ENCODE measurements at places on chromosomes 6 and 20.
A peak's percentile ranks its signal among the peaks of the same experiment; 100 is the strongest.

DNA sequence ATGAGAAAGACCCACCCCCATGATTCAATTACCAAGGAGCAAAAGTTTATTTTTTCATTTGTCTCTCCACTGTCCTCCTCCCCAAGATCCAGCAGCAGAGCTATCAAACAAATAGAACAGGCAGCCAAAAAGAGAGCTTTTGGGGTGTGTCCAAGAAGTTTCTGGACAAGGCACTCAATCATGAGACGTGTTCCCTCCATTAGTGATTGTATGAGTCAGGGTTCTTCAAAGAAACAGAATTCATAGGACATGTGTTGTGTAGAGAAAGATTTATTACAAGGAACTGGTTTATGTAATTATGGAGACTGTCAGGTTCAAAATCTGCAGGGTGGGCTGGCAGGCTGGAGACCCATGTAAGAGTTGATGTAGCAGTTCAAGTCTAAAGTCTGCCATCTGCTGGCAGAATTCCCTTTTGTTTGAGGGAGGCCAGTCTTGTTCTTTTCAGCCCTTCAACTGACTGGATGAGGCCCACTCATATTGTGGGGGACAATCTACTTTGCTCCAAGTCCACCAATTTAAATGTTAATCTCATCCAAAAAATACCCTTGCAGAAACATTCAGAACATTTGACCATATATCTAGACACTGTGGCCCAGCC, 248.1 kb upstream of the OPRM1 start:
- no peak for DNase-seq

DNA sequence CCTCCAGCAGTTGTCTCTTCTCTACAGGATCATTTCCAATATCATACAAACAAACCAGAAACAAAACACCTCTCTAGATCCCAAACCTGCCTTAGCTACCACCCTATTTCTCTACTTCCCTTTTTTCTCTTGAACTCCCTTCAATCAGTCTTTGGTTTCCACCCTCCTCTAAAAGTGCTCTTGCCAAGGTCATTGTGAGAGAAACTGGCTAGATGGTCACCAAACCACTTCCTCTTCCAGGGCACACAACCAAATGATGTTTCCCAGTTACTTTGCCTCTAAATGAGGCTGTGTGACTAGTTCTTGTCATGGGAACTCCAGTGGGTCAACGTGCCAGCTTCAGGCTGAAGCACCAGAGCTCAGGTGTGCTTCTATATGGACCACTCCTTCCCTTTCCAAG, 85.8 kb upstream of the ARMC2 start:
- no peak for DNase-seq

GRCh38 chr6:116561377-116562018, 7.9 kb downstream of the CALHM4 start:
- DNase-seq = peak; percentile 67

GRCh38 chr6:15509335-15509933, 153.4 kb downstream of the DTNBP1 start:
- no peak for DNase-seq

DNA sequence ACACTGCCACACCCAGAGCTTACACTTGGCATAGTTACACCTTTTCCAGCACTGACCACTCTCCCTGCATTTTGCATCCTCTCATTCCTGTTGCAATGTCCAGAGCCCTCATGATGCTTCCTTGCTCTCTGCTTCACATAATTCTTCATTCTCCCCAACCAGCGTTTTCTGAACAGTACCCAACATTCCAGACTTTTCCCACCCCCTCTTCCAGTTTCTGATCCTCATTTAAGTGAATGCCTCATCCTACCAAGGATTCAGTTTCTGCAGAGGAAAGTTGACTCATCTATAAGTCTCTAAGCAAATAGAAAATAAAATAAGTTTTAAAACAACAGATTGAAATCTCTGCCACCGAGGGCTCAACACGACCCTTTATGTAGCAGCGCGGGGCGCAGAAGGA, 321.3 kb upstream of the TCF21 start:
- DNase-seq = no peak

DNA sequence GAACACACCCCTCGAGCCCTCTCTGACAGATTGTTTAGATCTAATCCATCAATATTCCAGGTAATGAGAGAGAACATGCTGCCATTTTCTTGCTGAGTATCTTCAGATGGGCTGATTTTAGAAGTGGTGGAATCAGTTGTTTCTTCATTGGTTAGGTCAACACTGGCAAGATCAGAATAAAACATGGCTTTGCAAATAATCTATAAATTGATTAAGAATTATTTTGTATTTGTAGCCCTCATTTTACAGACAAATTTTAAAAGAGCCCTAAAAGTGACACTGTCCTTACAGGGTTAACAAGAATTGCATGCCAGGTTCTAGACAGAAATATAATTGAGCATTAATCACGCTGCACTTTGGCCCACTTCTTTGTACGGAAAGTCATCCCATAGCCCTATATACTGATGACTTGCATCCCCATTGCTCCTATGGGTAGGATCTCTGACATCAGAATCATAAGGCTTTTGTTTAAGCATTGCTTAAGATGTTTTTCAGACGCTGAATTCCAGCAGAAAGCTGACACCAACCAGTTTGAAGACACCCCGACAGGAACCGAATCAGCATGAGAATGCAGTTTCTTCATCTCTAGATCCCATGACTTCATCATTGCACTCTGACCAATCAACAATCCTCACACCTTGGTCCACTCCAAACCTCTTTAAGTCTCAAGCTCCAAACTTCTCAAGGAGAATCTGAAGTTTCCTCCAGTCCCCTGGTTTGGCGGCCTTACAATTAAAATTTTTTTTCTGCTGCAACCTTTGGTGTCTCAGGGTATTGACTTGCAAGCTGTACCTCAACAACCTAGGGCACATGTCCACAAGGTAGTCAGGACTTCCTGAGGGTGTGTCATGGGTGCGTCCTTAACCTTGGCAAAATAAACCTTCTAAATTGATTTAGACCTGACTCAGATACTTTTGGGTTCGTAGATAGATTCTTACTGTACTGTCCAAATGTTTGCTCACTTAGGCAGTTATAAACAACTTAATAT, 7.8 kb downstream of the TDP2 start:
- DNase-seq = peak; percentile 23

GRCh38 chr6:41932378-41932777, 9.2 kb downstream of the CCND3 start:
- no peak for DNase-seq

DNA sequence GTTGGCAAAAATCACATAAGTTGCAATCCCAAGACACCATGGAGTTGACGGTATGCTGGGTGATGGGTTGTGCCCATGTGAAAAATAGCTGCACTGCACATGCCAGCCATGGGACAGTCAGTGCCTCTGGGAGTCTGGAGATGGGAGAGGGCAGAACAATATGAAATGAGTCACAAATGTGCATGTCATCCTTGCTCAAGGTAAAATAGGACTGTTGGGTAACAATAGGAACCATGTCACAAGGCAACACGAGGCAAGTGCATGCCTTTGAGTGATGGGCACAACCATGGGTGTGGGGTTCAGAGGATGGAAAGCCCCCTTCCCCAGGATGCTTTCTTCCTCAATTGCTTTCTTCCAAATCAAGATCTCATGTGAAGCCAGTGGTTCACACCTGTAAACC, 70.5 kb upstream of the PIM1 start:
- DNase-seq = no peak

DNA sequence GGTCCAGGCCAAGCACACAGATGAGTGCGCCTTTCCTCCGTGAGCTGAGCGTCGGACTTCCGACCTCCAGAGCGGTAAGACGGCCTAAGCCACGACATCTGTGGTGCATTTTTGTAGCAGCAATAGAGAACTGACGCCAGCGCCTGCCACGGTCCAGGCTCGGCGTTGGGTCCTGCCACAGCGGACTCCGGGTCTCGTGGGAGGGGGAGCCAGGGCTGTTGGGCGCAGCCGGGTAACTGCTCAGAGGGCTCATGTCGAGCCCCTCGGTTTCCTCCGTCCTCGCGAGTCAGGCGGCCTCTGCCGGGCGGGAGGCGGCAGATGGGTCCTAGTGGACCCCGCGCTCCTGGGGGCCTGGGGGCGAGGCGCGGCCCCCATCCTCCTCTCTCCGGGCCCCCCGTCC, 216.1 kb downstream of the QKI start:
- DNase-seq = no peak

DNA sequence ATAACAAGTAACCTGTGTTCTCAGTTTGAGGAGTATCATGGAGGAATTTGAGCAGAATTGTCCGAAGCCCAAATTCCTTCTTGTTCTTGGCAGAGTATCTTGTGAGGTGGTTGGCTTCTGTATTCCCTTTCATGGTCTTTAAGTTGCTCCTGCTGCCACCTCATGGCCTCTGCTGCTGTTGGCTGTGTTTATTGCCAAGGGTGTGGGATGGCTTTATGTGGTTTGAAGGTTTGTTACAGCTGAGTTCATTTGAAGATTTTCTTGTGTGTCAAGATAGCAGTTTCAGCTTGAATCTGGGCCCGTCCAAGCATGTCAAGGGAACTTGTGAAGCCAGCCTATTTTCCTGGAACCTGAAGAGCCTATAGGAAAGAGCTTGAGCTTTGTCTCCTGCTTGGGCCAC, 20.2 kb upstream of the TTK start:
- DNase-seq = no peak

DNA sequence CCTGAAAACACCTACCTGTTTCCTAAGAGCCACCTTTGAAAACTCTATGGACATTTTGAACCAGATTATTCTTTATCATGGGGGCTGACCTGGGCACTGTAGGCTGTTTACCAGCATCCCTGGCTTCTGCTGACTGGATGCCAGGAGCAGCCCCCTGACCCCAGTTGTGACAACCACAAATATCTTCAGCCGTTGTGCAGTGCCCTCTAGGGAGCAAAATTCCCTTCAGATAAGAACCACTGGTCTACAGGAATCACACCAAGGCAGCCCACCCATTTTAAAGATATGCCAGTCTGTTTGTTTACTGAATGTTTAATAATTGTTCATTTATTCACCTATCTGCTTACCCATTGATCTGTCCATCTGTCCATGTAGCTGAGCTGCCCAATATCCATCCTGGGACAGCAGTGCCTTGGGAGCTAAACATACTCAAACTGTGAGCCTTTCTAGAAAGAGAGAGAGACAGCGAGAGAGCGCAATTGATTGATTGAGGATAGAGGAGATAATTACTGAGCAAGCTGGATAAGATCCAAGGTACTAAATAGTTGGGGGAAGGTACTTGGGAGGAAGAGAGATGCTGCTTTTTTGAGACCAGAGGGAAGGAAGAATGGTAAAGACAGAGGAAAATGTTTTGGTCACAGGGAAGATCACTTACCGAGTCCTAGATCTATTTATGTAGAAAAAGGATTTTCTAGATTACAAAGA, 276.8 kb downstream of the NRN1 start:
- DNase-seq = no peak

DNA sequence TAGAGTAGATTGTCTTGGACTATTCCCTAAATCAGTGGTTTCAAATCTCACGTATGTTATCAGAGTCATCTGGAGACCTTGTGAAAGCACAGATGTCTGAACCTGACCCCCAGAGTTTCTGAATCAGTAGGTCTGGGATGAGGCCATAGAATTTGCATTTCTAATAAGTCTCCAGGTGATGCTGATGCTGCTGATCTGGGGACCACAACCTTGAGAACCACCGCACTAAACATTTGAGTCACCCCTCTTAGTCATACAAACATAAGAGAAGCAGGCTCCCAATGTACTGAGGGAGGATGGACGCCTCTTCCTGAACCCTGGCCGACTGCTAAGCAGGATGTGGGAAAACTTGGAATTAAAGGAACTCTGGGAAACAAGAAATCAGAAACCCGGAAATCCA, 187.8 kb upstream of the PRDM1 start:
- peak; percentile 65 for DNase-seq

DNA sequence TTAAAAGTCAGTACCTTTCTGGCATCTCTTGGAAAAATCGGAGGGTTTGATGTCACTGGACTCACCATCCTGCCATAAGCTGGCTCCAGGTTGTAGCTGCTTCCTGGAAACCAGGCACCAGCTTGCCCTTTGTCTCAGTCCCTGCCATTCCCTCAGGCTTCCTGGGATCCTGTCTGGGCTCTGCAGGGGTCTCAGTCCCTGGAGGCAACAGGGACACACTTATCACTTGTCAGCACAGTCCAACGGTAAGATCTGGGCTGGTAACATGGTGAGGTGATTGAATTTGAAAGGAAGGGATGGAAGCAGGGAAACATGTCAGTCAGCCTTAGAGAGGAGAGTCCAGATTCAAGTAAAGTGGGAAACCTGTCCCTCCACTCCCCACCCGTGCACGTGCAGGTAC, 147.6 kb upstream of the ECI2 start:
- no peak for DNase-seq

DNA sequence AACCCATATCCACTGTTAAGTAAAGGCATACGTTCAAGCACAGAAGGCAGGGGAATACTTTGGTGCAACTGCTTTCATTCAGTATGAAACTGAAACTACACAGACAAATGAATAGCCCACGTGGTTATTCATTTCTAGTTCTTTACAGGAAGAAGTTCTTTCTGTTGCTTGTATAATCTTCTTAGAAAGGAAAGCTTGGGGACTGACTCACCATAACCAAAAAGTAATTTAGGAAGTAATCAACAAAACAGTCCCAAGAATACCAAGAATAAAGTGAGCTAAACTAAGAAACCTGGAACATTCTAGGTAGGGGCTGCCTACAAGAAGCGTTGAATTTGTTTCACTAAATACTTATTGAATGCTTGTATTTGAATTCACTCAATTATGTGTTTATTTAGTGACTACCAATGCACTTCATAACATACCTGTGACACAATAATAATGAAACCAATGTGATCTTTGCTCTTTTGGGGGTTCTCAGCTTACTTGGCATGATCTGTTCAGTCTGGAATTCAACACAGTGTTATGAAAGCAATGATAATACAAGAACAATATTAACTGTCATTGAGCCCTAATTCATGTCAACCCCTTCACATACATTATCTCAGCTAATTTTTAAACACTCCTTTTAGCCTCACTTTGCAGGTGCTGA, 25.1 kb upstream of the KIAA0408 start:
- DNase-seq = no peak

DNA sequence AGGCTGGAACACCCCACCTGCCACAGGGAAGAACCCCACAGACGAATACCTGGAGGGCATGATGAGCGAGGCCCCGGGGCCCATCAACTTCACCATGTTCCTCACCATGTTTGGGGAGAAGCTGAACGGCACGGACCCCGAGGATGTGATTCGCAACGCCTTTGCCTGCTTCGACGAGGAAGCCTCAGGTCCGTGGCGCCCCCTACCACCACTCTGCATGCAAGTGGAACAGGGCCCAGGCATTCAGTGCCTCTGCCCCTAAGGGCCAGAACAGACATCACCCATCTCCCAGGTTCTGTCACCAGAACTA, 6.6 kb downstream of the MYL9 start:
- DNase-seq = no peak

- no peak for DNase-seq
These were observed 42.2 kb downstream of the PYGB start for GRCh38 chr20:25289886-25290597.

DNA sequence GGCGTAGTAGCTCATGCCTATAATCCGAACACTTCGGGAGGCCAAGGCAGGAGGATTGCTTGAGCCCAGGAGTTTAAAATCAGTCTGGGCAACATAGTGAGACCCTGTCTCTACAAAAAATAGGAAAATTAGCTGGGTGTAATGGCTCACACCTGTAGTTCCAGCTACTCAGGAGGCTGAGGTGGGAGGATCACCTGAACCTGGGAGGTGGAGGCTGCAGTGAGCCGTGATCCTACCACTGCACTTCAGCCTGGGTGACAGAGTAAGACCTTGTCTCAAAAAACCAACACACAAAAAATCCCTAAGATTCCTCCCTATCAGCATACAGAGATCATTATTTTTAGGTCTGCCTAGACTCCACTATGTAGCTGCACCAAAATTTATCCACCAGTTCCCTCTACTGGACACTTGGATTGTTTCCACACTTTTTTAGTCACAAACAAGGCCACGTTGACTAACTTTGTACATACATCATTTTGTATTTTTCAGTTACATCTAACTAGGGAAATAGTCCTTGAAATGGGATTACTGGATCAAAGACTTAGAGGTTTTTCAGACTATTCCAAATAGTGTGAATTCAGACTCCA, 3.6 kb upstream of the PHF1 start:
- DNase-seq = no peak

Measured in HS-5 (cell line).